ENCODE measurements at places on chromosomes 5 and 9.

DNA sequence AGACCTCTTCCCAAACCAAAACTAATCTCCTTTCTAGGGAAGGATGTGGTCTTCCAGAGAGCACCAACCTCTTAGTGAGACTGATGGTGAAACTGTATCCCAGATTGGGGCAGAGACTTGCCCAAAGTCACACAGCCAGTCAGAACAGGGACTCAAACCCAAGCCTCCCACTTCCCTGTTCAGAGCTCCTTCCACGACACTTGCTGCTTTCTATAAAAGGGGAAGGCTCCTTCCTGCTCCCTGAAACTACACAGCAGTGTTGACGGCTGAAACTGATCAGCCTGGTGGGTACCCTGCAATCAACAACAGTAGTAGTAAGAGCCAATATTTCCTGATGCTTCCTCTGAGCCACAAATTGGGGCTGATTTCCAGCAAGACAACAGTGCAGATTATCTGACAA lies 1.5 kb downstream of the TOR2A start:
- no peak for DNase-seq

GRCh38 chr9:110206389-110206788 lies 1.6 kb downstream of the C9orf152 start:
- no peak for DNase-seq

- DNase-seq, result no peak
Observed at GRCh38 chr5:164721656-164722055, 1216.2 kb downstream of the MAT2B start.

GRCh38 chr9:124657516-124657915 lies 113.6 kb downstream of the NR6A1 start:
- no peak for DNase-seq

DNA sequence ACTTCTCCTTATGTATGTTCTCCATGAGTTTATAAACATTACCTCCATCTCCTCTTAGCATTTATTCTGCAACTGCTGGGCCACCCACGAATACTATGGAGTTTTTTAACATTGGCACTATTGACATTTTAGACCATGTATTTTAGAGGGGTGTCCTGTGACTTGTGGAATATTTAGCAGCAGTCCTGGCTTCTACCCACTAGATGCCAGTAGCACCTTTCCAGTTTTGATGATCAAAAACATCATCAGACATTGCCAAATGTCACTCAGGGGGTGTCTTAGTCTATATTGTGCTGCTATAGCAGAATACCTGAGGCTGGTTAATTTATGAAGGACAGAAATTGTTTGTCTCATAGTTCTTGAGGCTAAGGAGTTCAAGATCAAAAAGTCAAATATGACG lies 187.5 kb upstream of the RORB start:
- DNase-seq, result no peak

DNA sequence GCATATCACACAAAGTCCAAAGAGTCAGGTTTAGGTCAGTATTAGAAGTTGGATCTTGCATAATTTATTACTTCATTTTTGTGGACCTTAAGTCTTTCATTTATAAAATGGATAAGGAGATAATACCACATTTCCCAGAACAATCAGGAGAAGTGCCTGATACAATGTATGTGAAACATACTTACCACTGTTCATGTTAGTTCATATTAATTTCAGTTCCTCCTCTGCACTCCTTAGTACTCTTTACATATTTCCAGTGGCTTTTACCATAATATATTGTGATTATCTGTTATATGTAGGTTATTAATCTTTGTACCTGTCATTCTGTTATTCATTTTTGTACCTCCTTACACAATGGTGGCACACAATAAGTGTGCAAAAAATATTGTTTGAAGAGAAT lies 214.4 kb downstream of the ARL15 start:
- DNase-seq, result no peak

DNA sequence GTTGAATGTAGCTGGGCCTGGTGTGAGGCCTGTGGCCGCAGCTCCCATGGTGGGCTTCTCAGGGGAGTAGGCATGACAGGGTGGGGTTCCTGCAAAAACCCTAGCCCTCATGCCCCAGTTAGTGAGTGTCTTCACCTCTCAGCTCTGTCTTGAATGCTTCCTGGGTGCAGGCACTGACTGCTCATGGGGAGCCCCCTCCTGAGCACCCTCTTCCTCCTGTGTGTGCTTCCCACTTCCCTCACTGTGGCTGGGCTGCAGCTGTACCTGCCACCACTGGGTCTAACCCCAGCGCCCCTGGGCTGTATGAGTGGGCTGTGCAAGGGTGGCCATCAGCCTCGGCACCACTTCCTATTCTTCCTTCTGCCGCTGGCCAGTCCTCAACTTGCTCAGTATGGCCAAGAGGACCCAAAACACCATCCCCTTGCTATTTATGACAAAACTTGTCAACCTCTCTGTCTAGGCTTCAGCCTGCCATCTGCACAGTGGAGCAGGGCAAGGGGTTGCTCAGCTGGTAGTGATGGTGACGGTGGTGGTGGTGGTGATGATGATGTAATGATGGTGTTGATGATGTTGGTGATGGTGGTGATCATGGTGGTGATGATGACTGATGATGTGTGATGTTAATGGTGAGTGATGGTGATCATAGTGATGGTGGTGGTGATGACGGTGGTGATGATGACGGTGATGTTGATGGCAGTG lies 67.5 kb downstream of the RXRA start:
- DNase-seq, result no peak

DNA sequence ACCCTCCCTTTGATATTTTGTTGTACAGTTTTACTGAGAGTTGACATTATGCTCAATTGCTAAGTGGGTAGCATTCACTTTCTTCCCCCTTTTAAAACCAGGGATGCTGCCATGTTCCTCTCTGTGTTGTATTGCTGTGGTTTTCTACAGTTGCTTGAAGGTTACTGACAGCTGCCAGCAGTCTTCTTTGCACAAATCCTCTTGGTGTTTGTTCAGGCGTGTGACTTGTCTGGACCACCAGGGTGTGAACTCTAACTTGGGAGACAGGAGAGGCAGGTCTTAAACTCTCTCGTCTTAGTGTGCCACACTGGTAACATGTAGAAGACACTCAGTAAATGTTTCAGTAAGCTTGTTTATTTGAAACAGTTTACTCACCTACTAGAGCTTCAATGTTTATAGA lies 25.1 kb downstream of the SLC44A1 start:
- no peak for DNase-seq
